ENCODE measurements at places on chromosomes 2 and 18. TPM values are rescaled to one million over a fixed set of nuclear protein-coding genes. Genes with fewer than 3 reads are reported as not detected.

Gene ERMN
- total RNA-seq, result not detected

Gene LINC00305
- total RNA-seq, result not detected

Gene TRIM43
- 0.07 TPM for total RNA-seq

Gene MOGAT1
- total RNA-seq, result not detected

Gene MYO3B
- under 0.01 TPM for total RNA-seq

Gene SERPINB3
- total RNA-seq, result not detected

Gene HS1BP3
- 24.7 TPM for total RNA-seq

Gene RGPD3
- total RNA-seq, result 0.53 TPM

Gene CFC1
- not detected for total RNA-seq

Gene TUBA4B
- not detected for total RNA-seq

Gene ACADL
- total RNA-seq, result not detected

Gene SLC5A7
- not detected for total RNA-seq

Gene IL1A
- total RNA-seq, result 1.2 TPM

Measured in thoracic aorta endothelial cell (primary cell).